ENCODE measurements at places on chromosomes 1 and 21.

GRCh38 chr1:58763214-58763613 lies 20.6 kb downstream of the JUN start:
- no peak for DNase-seq

- no peak for DNase-seq
Observed at GRCh38 chr1:18145851-18146618, 38.4 kb downstream of the IGSF21 start.

DNA sequence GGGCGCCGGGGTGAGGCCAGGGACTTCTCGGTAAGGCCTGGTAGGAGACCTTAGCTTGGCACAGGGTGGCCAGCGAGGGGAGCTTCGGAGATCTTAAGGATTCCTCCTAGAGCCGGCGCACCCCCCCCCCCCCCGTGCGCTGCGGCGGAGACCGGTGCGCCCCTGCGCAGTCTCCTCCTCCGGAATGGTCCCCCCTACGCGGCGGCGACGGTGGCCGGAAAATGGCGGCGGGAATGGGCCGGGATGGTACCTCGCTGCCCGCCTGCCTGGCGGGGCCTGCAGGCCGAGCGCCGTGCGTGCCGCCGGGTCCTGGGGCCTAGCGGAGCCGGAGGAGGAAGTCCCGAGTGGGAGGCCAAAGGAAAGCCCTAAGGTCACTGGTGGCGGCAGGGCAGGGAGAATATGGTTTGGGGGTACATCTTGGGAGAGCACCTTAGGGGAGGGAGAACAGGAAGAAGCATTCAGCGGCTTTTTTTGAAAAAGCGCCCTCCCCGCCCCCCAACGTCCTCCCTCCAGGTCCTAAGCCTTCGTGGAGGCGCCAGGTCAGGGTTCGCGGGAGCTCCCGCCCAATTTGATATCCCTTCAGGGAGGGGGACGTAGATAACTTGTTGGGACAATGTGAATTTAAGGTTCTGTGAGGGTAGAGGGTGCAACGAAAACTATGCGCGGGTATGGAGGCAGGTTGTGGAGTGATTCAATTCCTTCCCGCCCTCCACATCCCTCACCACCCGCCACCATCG lies 429 bp downstream of the SRRM1 start:
- no peak for DNase-seq

DNA sequence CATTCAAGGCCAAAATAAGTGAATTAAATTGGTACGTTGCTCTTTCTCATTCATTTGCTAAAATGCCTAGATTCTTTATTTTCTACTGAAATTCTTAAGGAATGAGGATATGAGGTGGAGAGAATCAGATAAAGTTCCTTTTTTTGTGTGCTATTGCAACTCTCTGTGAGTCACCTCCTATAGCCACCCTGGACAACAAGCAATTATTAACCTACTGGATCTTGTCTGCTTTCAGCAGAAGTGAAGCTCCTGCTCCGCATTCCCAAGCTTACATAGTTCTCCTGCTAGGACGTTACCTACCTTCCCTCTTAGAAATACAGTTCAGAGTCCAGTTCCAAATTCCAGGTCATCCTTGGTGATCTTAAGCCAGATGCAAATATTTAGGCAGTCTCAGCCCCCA lies 4.8 kb upstream of the KCNJ6 start:
- DNase-seq: no peak

- DNase-seq: no peak
Observed at GRCh38 chr1:241532864-241533263, 686 bp downstream of the KMO start.

DNA sequence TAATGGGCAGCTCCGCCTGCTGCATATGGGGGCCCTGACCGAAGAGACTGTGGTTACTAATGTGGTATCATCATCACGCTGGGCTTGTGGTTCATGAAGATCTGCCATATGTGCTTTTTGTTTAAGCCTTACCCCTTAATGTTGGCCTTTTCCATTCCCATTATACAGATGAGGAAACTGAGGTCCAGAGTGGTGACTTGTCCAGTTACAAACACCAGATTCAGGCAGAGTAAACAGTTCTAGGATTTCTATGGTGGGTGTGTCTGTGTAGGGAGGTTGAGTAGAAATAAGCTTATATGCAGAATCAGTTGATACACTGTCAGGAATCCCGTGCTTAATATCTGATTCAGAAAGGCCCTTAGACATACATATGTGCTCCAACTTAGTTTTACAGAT lies 691 bp downstream of the UTP11 start:
- DNase-seq: no peak

GRCh38 chr1:87450615-87451209 lies 122.0 kb downstream of the LMO4 start:
- peak; percentile 31 for DNase-seq

DNA sequence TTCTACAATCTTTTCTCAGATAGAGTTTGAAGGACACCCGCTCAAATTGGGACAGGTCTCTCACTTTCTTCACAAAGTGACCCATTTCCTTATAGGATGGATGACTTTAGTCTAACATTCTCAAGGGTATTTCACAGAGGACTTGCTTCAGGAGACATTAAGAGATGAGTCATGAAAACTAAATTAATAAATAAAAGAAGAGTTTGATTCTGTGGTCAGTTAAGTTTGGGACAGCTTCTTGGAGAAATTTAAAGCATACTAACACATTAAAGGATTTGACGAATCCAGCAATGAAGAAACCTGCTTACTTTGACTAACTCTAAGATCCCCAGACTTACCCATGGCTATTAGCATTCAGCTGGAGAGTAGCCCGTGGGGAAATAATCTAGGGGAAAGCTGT lies 95.6 kb upstream of the RAB3GAP2 start:
- DNase-seq: no peak

DNA sequence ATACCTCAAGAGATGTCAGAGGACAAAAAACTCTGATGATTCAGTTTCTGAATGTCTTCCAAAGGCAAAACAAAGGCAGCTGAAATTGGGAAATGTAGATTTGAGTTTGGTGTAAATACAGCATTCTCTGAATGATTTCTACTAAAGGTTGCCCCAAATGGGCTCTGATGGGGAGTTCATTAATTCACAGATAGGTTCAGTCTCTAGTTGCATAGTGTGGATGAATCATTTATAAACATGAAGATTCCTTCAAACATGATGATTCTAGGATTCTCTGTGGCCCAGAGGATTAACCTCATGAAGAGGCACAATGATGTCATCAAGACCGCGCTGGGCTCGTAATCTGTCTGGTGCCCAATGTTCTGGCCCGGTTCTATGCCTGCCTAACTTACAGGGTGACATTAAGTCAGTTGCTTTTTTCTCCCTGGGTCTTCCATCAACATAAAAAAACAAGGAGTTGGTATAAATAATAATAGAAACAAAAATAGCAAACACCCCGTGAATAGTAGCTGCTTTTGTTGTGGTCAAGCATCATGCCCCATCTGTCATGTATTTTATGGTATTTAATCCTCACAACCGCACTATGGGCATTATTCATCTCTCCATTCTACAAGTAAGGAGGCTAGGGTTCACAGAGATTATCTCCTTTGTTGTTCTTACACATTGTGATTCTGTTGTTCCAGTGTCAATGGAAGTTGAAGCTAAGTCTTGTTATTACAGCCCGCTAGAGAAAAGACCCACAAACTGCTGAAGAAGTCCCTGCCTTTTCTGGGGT lies 509.6 kb upstream of the USP24 start:
- no peak for DNase-seq

GRCh38 chr1:107147843-107148242 lies 7.0 kb downstream of the NTNG1 start:
- DNase-seq: no peak

- DNase-seq: no peak
Observed at GRCh38 chr1:111802984-111803383, 47.3 kb downstream of the DDX20 start.

DNA sequence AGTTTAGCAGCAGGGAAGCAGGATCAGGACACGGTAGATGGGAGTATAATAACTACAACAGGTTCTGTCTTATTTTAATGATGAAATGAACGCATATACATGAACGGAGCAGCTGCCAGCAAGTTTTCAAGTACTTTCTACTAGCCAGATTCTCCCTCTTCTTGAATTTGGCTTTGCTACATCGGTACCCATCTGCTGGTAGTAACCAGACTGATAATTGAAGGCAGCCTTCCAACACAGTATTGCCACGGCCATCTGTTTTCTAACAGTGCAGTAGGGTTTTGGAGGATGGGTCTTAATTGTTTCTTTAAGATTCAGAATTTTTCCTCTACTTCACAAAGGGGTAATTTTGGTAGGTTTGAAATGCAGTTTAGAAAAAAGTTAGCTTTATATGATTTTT lies 33.4 kb downstream of the CENPF start:
- DNase-seq: no peak

- no peak for DNase-seq
Observed at GRCh38 chr1:175254190-175254589, 61.6 kb upstream of the KIAA0040 start.

GRCh38 chr1:8139941-8140340 lies 113.8 kb upstream of the ERRFI1 start:
- DNase-seq: no peak

DNA sequence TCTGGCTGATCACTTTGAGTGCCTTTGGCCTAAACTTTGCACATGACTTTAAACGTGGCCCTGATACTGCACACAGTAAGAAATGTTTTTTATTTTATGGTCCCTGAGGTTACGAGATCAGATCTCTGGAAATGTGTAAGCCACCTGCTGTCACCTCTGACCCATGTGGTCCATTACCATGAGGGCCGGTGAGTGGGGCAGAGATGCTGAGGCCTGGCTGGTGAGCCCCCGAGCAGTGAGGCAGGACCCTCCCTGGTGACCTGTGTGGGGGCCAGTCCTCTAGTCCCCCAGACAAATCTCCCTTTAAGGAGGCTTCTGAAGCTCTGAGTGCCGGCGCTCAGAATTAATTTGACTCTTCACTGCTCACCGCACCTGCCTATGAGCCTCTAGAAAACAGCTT lies 12.4 kb downstream of the TFF3 start:
- no peak for DNase-seq

DNA sequence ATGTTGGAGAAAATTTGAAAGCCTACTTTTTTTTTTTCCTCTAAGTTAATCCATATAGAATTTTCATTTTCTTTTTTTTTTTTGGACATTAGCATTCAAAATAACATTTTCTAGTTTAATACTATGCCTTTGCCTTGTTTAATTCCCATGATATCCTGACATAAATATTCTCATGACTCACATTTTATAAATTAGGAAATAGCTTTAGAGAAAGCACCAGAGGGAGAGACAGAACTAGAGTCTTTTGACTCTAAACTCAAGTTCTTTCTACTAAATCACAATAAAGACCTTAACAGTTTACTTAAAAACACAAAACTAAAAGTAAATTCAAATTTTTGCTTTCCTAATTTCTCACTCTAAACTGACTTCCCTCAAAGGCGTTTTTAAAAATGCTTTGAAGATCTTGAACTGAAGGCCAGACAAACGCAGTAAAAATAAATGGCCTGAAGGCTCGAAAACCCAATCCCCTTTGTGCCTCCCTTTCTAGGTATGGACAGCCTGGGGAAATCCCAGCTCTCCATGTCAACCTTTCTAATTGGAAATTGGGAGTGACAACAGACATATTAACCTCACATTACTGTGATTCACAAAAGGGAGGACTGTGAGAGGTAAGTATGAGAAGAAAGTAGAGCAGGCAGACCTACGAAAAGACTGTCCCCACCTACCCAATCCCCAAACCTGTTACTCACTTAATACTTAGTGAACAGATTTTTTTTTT lies 104.6 kb downstream of the ENAH start:
- no peak for DNase-seq

GRCh38 chr1:65308781-65309303 lies 501 bp upstream of the DNAJC6 start:
- no peak for DNase-seq

- no peak for DNase-seq
Observed at GRCh38 chr1:34829250-34829649, 30.3 kb downstream of the SMIM12 start.

GRCh38 chr21:27108228-27108627 lies 141.3 kb upstream of the ADAMTS5 start:
- no peak for DNase-seq

DNA sequence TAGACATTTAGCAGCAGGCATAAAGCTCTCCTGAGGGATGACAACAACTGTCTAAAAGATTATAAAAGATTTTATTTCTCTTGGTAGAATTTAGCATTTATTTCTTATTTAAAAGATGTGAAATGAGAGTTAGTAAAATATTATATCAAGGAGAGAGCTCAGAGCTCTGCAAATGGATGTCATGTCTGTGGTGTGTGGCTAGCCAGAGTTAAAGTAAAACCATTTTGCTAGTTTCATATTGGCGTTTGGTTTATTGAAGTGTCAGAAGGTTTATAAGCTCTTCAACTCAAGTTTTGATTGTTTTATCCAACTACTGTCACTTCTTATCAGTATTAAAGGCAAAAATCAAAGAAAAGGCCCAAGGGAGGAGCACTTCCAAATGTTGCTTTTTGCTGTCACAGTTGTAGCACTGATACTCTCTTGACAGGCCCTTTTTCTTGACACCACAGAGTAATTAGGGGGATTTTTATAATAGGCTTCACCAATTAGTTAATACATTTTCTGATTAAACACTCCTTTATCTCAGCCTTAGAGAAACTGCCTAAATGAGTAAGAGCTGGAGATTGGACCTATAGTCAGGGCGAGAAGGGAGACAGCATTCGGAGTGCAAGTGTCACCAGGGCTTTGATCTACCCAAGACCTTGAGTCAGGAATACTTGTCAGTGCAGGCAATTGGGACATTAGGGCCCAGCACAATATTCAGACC lies 233.9 kb downstream of the PTBP2 start:
- no peak for DNase-seq

DNA sequence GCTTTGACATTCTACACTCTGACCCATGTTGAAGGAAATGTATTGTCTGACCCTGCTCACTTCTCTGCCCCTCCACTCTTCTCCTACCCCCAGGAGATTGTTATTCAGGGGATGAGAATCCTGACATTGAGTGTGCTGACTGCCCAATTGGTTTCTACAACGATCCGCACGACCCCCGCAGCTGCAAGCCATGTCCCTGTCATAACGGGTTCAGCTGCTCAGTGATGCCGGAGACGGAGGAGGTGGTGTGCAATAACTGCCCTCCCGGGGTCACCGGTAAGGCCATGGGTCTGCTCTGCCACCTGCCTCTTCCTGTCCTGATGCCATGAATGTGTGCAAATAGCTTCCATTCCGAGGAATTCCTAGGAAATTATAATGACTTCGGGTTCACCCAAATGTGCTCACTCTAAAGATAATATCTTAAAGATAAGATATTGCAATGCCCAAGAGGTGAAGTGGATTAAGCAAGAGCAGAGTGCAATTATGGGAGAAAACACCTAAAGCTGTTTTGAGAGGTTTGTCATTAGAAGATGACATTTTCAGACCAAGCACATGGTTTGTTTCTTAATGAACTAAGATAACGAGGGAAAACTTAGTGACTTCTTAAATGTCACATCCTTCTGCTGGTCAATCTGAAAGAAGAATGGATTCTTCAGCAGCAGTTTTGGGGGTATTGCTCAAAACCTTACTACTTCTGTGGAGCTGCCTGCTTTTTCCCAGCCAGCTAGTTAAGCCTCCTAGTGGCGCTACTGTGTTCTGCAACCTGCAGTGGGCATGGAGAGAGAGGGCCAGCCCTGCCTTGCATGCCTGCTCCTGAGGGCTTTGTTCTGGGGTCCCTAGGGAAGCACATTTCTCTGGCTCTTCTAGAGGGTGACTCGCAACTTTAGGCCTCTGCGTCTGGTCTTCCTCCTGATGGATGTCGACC lies 41.6 kb downstream of the LAMC2 start:
- no peak for DNase-seq

Measured in CD4-positive, alpha-beta T cell treated with Interleukin-15 for 4 hours (primary cell).